Activated naive CD4-positive, alpha-beta T cell treated with anti-CD3 and anti-CD28 coated beads for 36 hours (primary cell): ENCODE measurements at places on chromosomes 16 and 17. TPM values are rescaled to one million over a fixed set of nuclear protein-coding genes. Genes with fewer than 3 reads are reported as not detected.
A peak's percentile ranks its signal among the peaks of the same experiment; 100 is the strongest.

Gene TSPOAP1
- total RNA-seq: 20.0 TPM

Gene KRT25
- total RNA-seq: not detected

Gene PRPSAP2
- total RNA-seq: 31.1 TPM

DNA sequence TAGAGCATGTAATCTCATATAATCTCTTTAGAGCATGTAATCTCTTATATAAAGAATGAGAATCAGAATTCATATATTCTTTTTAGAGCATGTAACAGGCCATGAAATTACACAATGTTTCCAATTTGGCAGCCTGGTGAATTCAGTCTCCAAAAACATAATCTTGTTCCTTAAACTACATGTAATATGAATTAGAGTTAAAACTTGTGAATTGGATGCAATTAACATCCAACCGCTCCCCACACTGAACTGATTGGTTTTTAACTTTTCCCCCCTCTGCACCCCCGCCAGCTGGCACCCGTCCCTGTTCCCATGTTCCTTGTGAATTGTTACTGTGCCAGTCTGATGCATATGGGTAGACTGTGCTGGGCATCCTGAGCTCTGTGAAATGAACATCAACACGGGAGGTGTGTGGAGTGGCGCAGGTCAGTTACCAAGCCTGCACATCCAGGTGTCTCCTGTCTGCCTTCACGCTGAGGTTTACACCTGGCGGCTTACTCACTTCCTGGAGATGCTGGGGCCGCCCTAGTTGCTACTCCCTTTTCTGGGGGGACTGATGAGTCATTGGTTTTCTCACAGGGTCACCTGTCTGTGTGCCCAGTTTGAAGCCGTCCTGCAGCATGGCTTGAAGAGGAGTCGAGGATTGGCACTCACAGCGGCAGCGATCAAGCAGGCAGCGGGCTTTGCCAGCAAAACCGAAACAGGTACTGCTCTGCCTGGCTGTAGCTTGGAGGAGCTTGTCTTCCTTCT lies 50.4 kb downstream of the SNX29 start:
- no peak overlapping the region for H3K27ac ChIP-seq
- no peaks in the 10 kb centered on the region for H3K27me3 ChIP-seq
- peaks cover 2% of the 10 kb centered on the region for H3K36me3 ChIP-seq
- DNase-seq: no peak
- no peak overlapping the region for H3K4me3 ChIP-seq

DNA sequence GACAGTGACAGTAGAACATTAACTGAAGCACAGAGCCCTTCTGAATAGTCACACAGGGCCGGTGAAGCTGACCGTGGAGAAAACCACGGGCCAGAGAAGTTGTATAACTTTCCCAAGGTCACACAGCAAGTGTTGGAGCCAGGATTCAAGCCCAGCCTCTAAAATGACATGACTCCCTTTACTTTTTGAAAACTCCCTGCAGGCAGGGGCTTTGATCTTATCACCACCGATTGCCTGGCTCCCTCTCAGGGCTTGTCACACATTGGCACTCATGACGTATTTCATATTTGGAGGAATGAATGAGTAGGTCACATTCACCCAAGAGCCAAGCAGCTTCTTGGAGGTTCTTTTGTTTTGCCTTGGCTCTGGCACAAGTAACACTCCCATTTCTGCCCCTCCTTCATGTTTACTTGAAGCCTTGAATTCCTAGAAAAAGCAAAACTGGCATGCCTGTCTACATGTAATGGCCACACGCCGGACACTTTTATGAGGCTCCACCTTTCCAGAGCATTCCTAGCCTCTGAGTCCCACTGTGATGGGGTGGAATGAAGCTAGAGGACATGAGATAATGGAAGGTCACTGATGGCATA lies 13.3 kb upstream of the RBBP6 start:
- H3K36me3 ChIP-seq: no peaks in the 10 kb centered on the region
- DNase-seq: no peak
- no peaks in the 10 kb centered on the region for H3K27me3 ChIP-seq
- H3K4me1 ChIP-seq: no peaks in the 10 kb centered on the region
- H3K4me3 ChIP-seq: no peak overlapping the region

- no peak overlapping the region for H3K27ac ChIP-seq
- no peak overlapping the region for H3K4me3 ChIP-seq
- no peak for DNase-seq
- H3K27me3 ChIP-seq: no peaks in the 10 kb centered on the region
- H3K4me1 ChIP-seq: no peaks in the 10 kb centered on the region
These were observed 662.0 kb downstream of the WWOX start for GRCh38 chr16:78761427-78761826.

DNA sequence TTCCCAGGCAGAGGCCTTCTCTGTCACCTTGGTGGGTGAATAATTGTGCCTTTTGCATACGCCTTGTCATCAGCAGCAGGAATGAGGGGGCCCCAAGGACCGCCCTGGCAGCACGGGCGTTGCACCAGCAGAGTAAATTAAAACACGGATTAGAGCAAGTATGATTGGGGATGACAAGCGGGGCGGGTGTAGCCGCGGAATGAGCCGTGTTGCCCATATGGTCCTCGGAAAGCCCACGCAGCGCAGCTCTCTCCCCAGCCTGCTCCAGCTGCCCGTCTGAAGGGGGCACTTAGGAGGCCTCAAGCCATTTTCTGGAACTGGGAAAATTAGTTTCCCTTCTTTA lies 299.4 kb upstream of the IRX3 start:
- peaks cover 12% of the 10 kb centered on the region for H3K27me3 ChIP-seq
- H3K27ac ChIP-seq: no peak overlapping the region
- no peak for DNase-seq
- H3K36me3 ChIP-seq: no peaks in the 10 kb centered on the region

Gene TOM1L1
- 1.2 TPM for total RNA-seq

Gene CXCL16
- 2.0 TPM for total RNA-seq

Gene ZNF750
- not detected for total RNA-seq

DNA sequence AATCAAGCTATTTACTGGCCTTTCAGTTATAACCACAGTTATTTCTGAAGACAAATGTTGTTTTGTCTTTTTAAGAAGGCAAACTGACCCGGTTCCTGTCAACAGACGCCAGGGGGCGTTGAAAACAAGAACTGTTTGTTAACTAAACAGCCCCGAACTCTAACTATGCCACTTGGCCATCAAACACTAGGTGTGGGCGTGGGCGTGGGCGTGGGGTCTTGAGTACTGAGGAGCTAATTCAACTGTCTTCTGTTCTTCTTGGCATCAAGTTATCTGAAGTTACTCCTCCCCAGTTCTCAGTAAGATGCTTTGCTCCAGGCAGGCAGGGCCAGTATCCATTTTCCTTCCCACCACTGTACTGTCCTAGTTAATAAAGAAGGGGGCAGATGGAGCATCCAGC lies 63.3 kb upstream of the MTMR4 start:
- no peaks in the 10 kb centered on the region for H3K36me3 ChIP-seq
- H3K27me3 ChIP-seq: no peaks in the 10 kb centered on the region
- H3K27ac ChIP-seq: no peak overlapping the region
- peaks cover 3% of the 10 kb centered on the region for H3K4me1 ChIP-seq
- peak; percentile 62 for DNase-seq

Gene TBC1D3B
- 1.8 TPM for total RNA-seq

DNA sequence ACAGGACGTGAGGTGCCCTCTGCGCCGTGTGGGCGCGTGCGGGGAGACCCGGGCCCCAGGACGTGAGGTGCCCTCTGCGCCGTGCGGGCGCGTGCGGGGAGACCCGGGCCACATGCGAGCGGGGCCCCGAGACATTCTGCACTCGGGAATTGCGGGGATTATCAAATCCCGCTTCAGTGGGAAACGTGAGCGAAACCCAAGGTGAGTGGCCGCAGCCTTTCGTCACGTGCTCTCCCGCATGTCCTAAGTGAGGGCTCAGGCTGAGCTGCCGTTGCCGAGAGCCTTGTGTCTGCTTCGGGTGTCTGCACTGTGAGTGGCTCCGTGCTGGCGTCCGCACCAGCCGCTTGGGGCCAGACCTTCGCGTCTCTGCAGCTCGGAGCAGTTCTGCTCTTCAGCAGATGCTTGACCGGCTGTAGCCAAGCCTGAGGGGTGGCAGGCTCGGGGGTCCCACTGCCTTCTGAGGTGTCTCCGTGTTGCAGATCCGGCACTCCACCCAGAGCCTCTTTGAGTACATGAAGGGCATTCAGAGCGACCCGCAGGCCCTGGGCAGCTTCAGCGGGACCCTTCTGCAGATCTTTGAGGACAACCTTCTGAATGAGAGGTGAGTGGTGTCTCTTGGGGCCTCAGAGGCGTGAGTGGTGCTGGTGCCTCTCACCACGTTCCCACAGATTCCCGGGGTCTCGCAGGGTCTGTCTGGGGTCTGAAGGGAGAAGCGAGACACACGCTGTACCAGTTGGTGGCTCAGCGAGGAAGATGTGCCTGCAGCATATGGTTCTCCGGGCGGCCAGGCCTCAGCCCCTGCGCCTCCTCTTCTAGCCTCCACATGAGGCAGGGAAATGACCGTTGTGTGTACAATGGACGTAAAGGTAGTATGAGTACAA lies 90.5 kb upstream of the ZNF750 start:
- H3K27ac ChIP-seq: no peak overlapping the region
- H3K27me3 ChIP-seq: no peaks in the 10 kb centered on the region
- H3K36me3 ChIP-seq: peaks cover 23% of the 10 kb centered on the region
- no peak for DNase-seq
- no peaks in the 10 kb centered on the region for H3K4me1 ChIP-seq

DNA sequence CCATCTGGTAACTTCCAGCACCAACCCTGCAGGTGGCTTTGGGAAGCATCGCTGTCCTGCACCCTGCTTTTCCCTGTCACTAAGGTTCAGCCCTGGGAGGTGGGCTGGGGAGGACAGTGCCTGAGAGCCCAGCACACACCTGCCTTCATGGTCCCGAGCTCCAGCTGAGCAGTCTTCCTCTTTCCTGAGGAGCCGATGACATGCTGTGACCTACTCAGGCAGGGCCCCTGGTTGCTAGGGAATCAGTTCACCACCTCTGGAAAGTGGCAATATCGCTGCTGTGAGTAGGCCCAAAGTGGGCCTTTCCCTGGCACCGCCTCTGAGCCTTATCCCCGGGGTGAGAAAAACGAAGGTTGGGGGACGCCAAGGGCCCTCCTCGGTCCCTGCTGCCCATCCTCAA lies 17.9 kb downstream of the ST3GAL2 start:
- peaks cover 41% of the 10 kb centered on the region for H3K4me1 ChIP-seq
- peaks cover 2% of the 10 kb centered on the region for H3K36me3 ChIP-seq
- no peak overlapping the region for H3K27ac ChIP-seq
- no peak overlapping the region for H3K4me3 ChIP-seq
- DNase-seq: no peak
- H3K27me3 ChIP-seq: no peaks in the 10 kb centered on the region

- peak; percentile 21 for DNase-seq
- no peak overlapping the region for H3K4me3 ChIP-seq
These were observed 38.3 kb upstream of the NAT9 start for GRCh38 chr17:74814453-74814852.

DNA sequence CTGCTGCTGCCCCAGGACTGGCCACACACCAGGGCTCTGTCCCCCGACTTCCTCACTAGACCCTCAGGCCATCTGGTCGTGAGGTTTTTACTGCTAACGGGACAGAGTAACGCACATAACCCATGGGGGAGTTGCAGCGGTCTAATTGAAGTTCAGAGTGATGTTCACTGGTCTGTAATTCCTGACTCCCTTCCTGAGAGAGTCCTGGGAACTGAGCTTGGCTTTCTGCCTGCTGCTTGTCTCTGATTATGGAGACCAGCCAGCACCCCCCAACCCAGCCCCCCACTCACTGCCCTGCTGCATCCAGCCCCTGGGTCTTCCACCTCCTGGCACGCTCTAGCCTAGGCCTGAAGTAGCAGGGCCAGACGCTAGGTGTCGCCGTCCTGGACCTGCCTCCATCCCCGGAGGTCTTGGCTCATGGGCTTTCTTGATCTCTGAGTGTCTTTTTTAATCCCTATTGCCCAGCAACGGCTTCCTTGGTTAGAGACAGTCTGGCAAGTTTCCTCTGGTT lies 192.9 kb downstream of the CCDC182 start:
- DNase-seq: peak; percentile 51
- no peak overlapping the region for H3K4me3 ChIP-seq
- H3K4me1 ChIP-seq: peaks cover 30% of the 10 kb centered on the region
- H3K27ac ChIP-seq: no peak overlapping the region
- no peaks in the 10 kb centered on the region for H3K27me3 ChIP-seq

- no peak for DNase-seq
- peaks cover 4% of the 10 kb centered on the region for H3K36me3 ChIP-seq
- H3K27me3 ChIP-seq: no peaks in the 10 kb centered on the region
- H3K27ac ChIP-seq: no peak overlapping the region
- H3K4me3 ChIP-seq: no peak overlapping the region
These were observed 8.3 kb downstream of the MT1X start for GRCh38 chr16:56690420-56691122.

Gene NOL11
- 54.1 TPM for total RNA-seq

Gene CES1
- total RNA-seq: not detected

DNA sequence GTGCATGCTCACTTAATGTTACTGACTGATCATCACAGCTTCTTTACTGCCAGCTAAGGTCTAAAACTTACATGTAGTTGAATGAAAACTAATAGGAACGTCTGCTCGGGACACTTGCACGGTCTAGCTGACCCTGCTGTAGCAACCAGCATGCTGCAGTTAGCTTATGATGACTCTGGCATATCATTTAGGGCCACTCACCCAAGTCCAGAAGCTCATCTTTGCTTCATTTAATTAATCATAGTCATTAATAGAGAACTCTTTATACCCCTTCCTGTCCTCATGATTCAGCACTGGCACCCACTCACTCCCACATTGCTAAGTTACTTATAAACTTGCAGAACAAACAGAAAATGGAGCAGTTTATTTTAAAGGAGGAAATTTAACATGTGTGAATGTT lies 136.3 kb downstream of the NLK start:
- peaks cover 7% of the 10 kb centered on the region for H3K4me1 ChIP-seq
- no peaks in the 10 kb centered on the region for H3K27me3 ChIP-seq
- no peak for DNase-seq
- no peak overlapping the region for H3K27ac ChIP-seq

- no peak overlapping the region for H3K4me3 ChIP-seq
- H3K27ac ChIP-seq: no peak overlapping the region
- H3K4me1 ChIP-seq: no peaks in the 10 kb centered on the region
- no peaks in the 10 kb centered on the region for H3K36me3 ChIP-seq
These were observed 550.0 kb upstream of the SALL1 start for GRCh38 chr16:51701025-51701424.

- H3K4me1 ChIP-seq: no peaks in the 10 kb centered on the region
- no peaks in the 10 kb centered on the region for H3K36me3 ChIP-seq
- no peak overlapping the region for H3K4me3 ChIP-seq
These were observed 32.0 kb downstream of the SPNS3 start for GRCh38 chr17:4465786-4466185.

Gene PDPR
- total RNA-seq: 14.3 TPM

DNA sequence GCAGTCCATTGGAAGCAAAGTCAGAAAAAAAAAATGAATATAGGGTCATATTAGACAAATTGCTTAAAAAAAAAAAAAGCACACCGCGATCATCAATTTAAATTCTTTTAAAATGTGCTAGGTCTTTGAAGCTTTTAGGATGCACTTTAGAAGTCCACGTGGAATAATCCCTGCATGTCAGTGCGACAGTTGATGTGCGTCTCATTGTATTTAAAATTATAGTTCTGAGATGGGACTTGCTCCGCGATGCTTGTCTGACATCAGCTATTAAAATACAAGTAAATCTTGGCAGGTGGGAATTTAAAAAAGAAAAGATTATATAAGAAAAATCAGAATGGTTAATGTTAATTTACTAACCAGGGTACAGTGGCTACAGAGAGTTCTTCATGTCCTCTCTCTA lies 105.2 kb downstream of the RBFOX1 start:
- no peaks in the 10 kb centered on the region for H3K27me3 ChIP-seq
- no peak for DNase-seq
- no peak overlapping the region for H3K27ac ChIP-seq
- H3K4me1 ChIP-seq: no peaks in the 10 kb centered on the region
